NCI-H1694 treated with DMSO at 0.1 percent for 48 hours (cell line): ENCODE measurements at places on chromosomes 11 and 22.

DNA sequence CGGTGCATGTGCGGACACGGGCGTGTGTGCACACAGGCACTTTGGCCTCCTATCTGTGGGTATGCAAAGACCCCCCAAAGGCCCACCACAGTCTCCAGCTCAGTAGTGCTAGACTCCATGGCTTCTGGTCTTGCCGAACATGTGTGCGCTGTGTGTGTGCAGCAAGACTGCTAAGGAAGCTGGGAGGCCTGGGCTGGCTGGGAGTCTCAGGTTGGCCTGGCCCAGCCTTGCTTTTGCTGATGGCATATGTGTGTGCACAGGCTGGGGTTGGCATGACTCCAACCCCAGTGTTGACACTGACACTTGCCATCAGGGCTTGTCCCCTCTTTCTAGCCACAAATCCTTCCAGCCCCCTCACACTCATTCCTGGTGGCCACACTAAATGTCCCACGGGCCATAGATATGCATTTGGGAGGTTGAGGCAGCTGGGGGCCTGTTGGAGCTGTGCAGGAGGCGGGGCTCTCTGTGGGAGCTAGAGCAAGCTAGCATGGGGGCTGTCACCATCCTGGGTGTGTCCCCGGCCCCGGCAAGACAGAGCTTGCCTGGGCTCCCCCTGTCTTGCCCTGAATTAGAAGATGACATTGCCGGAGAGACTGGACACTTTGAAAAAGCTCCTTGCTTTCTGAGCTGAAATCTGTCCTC is 60.9 kb upstream of the NECTIN1 start:
- no peak for DNase-seq

DNA sequence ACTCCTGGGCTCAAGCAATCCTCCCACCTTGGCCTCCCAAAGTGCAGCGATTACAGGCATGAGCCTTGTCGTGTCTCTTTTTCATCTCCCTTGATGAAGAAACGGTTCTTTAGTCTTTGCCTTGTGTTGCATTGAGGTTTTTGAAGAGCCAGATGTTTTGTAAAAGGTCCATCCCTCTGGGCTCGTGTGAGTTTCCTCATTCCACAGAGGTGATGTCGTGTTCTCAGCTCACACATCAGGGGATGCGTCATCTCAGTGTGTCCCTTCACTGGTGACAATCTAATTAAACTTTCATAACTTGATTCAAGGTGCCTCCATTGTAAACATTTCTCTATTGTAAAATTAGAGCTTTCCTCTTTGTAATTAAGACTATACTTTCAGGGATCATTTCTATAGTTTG is 29.7 kb upstream of the TEF start:
- no peak for DNase-seq

GRCh38 chr11:35911013-35911412 is 32.8 kb upstream of the LDLRAD3 start:
- DNase-seq: no peak

DNA sequence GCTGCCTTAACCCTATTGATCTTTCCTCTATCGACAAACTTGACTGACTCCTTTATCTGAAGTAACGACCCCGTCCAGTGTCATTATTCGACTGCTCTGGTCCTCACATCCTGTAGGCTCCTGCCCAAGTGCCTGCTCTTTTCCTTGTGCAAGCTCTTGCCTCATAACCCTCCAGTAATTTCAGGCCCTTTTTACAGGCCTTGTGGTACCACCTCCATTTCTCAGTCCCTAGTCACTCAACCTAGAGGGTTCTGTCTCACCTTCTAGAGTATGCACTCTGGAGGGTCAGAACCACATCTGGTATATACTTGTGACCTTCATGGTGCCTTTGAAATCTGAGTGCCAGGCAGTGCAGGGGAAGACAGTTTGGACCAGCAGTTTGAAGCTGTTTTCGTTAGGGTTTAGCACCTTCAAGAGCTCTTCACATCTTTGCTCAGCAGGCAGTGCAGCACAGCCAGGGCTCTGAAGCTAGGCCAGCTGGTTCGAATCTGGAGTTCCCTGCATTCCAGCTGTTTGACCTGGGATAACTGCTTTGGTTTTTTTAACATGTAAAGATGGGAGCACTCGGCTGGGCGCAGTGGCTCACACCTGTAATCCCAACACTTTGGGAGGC is 11.2 kb downstream of the SNRPD3 start:
- no peak for DNase-seq

DNA sequence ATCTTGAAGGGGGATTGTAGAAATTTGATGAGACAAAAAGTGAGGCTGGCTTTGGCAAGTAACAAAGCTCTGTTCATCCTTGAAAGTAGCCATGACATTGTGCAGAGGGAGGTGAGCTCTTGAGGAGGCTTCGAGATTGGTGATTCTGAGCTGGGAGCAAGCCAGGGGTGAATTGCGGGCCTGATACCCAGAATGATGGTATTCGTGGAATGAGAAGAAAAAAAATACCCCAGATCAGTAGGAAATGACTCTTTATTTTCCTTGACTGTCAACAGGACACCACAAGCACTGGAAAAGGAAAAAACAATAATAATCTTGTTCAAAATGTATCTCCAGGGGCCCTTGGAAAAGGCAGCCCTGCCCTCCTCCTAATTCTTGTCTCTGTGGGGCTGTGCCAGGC is 62.7 kb downstream of the TSPAN18 start:
- no peak for DNase-seq
